ENCODE measurements at places on chromosomes 4 and X. TPM values are rescaled to one million over a fixed set of nuclear protein-coding genes. Genes with fewer than 3 reads are reported as not detected.

DNA sequence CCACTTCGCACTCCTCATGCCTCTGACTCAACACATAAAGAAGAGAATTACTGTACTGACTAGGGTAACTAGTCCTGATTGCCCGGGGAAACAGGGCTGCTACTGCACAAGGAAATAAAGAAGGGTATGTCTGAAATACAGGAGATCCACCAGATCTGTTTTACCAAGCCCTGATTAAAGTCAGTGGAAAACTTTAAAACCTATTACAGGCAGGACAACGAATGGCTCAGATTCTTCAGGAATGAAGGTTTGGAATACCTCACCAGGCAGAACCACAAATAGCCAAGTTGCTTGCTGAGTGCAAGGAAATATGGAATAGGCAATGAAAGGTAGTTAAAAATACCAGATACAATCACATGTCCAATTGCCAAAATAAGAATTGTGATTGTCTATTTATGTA is 17.3 kb downstream of the LAMTOR3 start:
- no peak for DNase-seq

DNA sequence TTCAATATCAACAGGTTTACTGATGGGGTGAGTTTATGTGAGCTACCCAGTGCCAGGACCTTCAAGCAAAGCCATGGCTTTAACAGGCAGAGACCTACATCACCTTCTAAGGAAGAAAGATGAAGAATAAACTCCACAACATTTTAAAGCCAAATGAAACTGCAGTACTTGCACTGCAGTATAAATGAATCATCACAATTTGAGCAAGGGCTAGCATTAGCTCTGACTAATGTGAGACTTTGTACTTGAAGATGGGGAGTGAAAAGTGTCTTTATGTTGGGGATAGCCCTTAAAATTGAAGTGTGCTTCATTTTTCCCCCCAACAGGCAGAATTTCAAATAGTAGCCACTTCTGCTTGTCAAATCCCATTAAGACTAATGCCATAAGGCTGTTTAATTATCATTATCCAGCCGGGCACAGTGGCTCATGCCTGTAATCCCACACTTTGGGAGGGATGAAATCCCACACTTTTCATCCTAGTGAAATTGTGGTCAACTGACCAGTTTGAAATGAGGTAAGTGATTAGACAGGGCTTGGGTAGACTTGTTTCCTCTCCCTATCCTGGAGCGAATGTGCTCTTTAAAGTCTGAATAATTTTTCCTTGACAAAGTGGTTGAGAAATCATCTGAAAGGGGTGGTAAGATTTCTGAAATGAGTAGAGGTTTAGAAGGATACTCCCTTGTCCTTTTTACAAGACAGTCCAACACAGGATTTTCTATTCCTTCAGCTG is 27.2 kb upstream of the GPR34 start:
- peak; percentile 20 for DNase-seq

DNA sequence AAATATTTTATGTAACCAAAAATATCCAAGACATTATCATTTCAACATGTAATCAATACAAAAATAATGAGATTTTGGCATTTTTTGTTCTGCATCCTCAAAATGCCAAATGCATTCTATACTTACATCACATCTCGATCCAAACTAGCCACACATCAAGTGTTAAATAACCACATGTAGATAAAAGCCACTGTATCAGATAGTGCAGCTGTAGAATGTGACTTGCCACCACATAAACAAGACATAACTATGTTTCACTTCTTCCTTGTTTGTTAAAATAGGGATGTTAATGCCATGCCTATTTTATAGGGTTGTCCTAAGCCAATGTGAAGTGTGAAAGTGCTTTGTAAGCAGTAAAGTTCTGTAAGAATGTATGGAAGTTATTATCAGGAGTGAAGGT is 20.9 kb downstream of the INTS6L start:
- peak; percentile 11 for DNase-seq

DNA sequence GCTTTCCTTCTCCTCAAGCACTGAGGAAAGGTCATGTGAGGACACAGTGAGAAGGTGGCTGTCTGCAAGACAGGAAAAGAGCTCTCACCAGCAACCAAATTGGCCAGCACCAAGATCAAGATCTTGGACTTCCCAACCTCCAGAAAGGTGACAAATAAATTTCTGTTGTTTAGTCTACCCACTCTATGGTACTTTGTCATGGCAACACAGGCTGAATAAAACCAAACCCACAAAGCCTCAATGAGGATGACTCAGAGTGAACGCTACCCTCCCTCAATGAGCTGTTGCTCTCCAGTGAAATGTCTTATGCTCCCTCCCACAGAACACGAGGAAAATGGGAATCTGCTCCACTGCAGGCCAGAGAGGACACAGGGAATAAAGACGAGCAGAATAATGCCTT is 244.1 kb downstream of the RAB28 start:
- peak; percentile 10 for DNase-seq

DNA sequence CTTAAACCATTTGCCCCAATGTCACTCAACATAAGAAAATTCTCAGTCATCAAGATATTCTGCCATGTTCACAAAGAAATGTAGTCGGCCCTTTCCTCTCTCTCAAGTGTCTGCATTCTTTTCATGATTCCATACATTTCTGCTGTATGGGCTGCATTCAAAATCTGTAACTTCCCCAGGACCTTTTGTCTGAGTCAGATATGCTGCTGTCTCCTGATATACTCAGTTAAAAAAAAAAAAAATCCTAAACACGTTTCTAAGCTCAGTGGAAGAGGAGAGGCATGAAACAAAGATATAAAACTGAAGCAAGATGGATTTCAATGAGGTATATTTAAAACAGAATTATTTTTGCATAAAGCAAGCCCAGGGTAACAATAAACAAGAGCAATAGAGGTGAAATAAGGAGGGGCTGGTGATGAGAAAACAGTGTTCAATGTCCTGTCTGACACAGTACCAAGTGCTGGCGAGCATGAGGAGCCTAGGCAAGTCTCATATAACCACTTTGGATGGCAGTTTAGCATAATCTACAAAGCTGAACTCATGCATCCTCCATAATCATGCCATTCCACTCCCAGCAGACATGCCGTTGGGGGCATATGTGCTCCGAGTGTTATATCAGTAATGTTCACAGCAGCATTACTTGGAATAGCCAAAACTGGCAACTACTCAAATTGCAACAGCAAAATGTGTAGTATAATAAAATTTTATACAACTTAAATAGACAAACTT is 76.7 kb downstream of the MANBA start:
- no peak for DNase-seq

DNA sequence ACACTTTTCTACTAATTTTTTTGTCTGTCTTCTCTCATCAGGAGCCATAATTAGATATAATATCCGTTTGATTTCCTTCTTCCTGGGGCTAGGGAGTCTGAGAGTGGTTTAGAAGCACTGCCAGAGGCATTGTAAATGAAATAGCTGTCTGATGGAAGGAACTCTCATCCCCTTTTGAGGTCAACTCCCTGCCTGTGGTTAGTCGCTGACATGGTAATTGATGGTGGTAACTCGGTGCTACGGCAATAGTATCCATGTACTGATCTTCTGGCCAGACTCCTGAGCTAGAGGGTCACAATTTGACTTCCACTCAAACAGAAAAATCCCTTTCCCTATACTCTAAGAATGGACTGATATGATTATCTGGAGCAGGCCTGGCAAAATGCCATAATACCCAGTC is 108.1 kb upstream of the TRPC5 start:
- no peak for DNase-seq

- DNase-seq: no peak
Measured at GRCh38 chrX:96182366-96182765, 502.3 kb upstream of the DIAPH2 start.

The GPR119 gene
- not detected for total RNA-seq

- peak; percentile 21 for DNase-seq
Measured at GRCh38 chr4:181548873-181549575, 694.2 kb upstream of the TENM3 start.

DNA sequence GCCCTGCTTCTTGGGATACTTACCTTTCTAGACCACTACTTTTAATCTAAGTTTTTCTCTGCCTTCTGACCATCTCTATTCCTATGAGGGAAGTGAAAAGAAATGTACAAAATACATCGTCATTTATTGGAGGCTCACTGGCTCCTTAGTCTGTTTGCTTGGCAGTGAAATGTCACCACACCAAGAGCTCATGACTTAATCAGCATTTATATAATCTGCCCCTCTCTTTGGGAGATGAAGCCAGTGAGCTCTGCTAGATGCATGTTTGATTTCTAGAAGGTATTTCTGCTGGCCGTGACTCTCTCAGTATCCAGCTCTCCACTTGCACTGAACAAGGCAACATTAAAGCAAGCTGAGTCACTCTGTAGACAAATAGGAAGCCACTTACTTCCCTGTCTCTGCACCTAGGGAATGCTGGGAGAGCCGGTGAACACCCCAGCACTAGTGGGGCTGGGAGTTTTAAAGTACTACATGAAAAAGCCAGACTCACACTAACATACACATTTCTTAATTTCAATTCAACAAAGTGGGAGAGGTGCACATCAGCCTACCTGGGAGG is 79.1 kb downstream of the MID1IP1 start:
- no peak for DNase-seq

- no peak for DNase-seq
Measured at GRCh38 chr4:1453731-1454130, 47.5 kb upstream of the NKX1-1 start.

The RTL3 gene
- 0.32 TPM for total RNA-seq

All from fibroblast of villous mesenchyme (primary cell).